ENCODE measurements at places on chromosomes 1 and 21.

- DNase-seq = no peak
These were observed 239.3 kb downstream of the KCNK2 start for GRCh38 chr1:215321802-215322201.

- DNase-seq = no peak
These were observed 261.6 kb downstream of the PLPP3 start for GRCh38 chr1:56317722-56318121.

GRCh38 chr21:44893948-44894656 lies 20.6 kb upstream of the PTTG1IP start:
- no peak for DNase-seq

- no peak for DNase-seq
These were observed 67.6 kb downstream of the SEC16B start for GRCh38 chr1:177902266-177902665.

DNA sequence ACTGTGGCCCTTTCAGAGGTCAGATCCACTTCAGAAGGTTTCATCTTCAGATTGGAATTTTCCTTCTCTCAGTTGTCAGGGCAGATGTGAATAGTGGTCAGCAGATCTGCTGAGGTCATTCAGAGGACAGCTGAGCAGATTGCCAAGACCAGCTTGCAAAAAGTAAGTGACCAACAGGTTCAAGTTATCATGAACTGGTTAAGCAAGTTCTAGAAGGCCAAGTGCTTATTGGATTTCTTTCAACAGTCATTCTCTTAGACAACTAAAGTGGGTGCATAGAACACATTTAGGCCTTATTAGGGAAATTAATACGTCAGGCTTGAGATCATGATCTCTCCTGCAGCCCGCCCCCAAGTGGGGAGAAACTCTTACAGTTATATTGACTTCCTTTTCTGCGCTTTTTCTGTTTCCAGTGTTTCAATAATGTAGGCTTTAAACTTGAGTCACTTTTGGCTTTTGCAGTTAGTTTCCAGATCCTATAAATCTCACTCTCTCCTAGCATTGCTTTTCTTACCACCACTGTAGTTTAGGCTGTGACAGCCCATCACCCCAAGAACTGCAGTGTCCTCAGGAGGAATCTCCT lies 96.4 kb downstream of the C1orf21 start:
- DNase-seq = no peak

GRCh38 chr1:62685431-62685859 lies 2.7 kb downstream of the DOCK7 start:
- DNase-seq = no peak

DNA sequence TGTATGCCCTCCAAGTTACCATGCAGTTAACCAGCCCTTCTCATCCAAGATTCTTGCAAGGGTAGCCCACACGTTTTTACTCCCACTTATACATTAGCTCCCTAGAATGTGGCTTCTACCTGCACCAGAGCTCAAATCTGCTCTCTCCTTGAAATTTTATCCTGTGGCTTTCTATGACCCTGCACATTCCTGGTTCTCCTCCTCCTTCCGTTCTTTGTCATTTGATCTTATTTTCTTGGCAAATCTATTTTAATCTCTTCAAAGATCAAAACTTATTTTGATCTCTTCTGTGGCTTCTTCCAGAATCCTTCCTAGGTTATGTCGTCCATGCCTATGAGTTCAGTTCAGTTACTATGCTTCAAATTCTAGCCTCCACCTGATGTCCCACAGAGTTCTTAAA lies 115.6 kb upstream of the GUCA2B start:
- no peak for DNase-seq

DNA sequence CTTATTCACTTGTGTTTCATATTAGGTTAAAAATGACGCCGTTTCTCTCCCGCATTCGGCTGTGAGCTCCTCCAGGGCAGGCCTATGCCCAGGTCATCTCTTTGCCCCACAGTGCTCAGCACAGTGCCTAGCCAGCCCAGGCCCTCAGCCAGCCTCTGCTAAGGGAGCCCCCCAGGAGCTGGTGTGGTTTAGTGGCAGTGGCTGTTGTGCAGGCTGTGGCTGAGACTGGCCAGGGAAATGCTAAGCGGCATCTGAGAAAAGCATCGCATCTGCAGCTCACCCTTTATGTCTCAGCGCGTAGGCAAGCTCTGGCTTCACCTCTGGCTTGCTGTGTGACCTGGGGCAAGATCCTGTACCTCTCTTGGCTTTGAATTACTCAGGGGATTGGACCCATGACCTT lies 275.1 kb downstream of the TRABD2B start:
- DNase-seq = no peak

GRCh38 chr1:76140227-76140626 lies 65.7 kb downstream of the ST6GALNAC3 start:
- no peak for DNase-seq

- DNase-seq = no peak
These were observed 645 bp downstream of the ATP6V0B start for GRCh38 chr1:43975249-43975961.

GRCh38 chr1:5611851-5612250 lies 380.4 kb downstream of the NPHP4 start:
- DNase-seq = no peak

GRCh38 chr21:41632748-41633475 lies 125.0 kb upstream of the TMPRSS2 start:
- DNase-seq = no peak

DNA sequence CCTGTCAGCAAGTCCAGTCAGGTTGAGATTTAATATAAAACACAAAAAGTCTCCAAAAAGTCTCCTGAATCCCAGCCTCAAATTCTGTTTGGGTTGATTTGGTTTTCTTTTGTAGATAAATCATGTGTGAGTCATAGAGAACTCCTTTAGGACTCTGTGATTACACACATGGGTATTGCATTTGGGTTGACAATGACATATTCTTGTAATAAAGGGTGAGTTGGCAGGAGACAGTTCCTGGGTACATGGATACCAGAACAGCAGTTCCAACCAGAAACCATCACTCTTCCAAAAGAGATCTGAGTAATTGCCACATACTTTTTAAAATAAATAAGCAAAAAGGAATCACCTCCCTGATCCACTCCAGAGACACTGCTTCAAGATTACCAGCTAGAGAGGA lies 8.9 kb downstream of the CR2 start:
- DNase-seq = no peak

DNA sequence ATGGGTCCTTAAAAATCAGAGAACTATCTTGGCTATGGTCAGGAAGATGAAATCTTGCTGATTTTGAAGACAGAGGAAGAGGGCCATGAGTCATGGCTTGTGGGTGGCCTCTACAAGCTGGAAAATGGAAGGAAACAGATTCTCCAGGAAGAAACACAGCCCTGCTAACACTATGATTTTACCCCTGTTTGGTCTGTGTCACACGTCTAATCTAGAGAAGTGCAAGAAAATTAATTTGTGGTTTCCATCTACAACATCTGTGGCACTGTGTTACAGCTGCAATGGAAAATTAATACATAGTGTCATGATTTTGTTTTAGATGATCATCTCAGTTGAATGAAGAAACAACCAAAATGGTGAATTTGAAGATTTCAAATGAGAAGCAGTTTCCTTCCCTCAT lies 288.7 kb upstream of the NRIP1 start:
- no peak for DNase-seq

- DNase-seq = no peak
These were observed 232.6 kb upstream of the C1orf174 start for GRCh38 chr1:4132352-4133296.

- DNase-seq = no peak
These were observed 510.3 kb upstream of the TMPRSS15 start for GRCh38 chr21:18913914-18914313.

All from renal cortex interstitium (tissue), 15 donors.